Testis (tissue), 5 donors: ENCODE measurements at places on chromosomes 6 and 20.

GRCh38 chr6:108464418-108465097 lies 96.2 kb upstream of the FOXO3 start:
- H3K4me1 ChIP-seq, result no peaks in the 10 kb centered on the region
- no peak for DNase-seq
- no peaks in the 10 kb centered on the region for H3K27me3 ChIP-seq
- no peak overlapping the region for H3K27ac ChIP-seq
- no peak overlapping the region for H3K4me3 ChIP-seq

GRCh38 chr6:39362487-39362865 lies 40.0 kb upstream of the KCNK16 start:
- H3K4me1 ChIP-seq, result peaks cover 10% of the 10 kb centered on the region
- no peak for DNase-seq
- no peak overlapping the region for H3K4me3 ChIP-seq
- H3K36me3 ChIP-seq, result no peaks in the 10 kb centered on the region

DNA sequence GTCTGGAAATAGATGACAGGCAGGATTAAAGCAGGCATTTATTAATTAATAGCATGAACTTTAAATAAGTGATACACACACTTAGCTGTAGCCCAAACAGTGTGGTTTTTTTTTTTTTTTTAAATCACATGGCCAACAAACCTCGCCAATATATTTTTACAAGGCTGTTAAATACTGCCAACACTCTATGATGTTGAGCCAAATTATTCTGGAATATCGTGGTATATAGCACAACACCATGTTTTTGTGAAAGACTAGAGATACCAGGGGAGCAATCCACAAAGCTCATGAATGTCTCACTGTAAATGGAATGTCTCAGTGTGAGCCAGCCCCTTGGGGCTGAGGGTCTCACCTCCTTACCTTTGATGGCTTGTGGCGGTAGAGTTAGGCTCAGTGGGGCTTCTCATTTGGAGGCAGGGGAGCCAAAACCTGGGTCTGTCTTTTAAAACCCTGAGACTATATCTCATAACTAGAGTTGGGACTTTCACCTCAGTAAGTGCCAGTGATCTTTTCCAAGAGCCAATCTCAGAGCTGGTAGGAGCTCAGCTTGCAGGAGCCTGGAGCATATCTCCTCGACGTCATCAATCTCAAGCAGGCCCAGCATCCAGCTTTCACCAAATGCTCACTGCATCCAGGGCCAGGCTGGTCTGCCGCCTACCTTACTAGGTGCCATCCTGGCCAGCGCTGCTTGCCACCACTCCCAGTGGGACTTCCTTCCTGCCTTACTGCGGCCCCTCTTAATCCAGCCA lies 78.5 kb upstream of the FAM184A start:
- no peaks in the 10 kb centered on the region for H3K4me1 ChIP-seq
- DNase-seq, result no peak
- H3K27ac ChIP-seq, result no peak overlapping the region
- no peak overlapping the region for H3K4me3 ChIP-seq
- H3K27me3 ChIP-seq, result no peaks in the 10 kb centered on the region

DNA sequence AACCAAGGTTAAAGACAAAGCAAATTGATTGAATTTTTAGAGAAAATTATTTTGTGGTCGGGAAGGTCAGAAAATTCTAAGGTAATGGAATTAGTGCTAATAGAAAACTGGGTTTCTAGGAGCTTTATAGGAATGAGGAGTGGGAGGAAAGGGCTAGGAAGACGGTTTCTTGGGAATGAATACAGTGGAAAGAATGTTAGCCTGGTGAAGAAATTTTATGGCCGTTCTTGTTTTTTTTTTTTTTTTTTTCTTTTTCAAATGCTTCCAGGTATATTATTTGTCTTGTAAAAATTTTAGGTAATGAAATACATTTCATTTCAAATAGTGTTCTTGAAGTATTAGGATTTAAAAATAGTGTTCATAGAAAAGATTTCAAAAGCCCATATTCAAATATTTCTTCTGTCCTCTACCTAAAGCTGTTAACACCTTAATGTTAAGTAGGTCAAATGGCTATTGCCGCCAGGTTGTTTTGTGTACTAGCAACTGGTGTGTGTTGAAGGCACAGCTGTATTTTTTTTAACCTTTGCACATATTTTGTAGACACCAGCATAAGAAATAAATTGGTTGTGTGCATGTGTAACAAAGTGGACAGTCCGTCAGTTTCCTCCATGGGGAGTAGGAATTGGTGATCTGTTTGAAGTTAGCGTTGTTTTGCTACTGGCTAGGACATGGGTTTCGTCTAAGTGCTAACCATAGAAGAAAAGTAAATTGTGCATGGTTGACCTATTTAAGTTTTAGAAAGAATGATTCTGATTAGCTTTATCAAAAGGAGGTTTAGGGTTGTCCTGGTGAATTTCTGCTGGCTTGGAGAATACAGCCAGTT lies 32.3 kb downstream of the AFDN start:
- H3K36me3 ChIP-seq, result no peaks in the 10 kb centered on the region
- H3K27me3 ChIP-seq, result no peaks in the 10 kb centered on the region
- H3K27ac ChIP-seq, result no peak overlapping the region
- peaks cover 28% of the 10 kb centered on the region for H3K4me1 ChIP-seq
- H3K4me3 ChIP-seq, result no peak overlapping the region

- H3K27ac ChIP-seq, result no peak overlapping the region
- no peak for DNase-seq
- H3K4me1 ChIP-seq, result no peaks in the 10 kb centered on the region
These were observed 20.0 kb downstream of the GINM1 start for GRCh38 chr6:149586149-149586548.
